Fibroblast of skin of right biceps (primary cell): ENCODE measurements at places on chromosomes 5 and 9.

GRCh38 chr9:98285446-98285845, 30.0 kb upstream of the TBC1D2 start:
- DNase-seq, result no peak

DNA sequence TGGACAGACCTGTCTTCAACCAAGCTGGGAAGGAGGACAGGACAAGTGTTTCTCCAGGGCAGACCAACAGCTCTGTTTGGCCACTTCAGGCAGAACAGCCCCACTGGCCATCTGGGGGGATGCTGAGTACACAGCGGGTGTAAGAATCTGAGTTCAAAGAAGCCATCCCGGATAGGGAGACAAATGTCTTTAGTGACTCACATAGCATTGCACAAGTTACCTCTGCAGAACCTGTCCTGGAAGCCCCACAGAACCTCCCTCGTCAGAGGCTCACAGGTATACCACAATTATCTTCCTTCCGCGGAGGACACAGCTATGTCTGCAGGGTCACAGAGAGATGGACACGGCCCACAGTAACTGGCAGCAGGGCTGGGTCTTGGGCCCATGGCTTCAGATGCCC, 2.0 kb downstream of the OR2V2 start:
- DNase-seq, result no peak

- peak; percentile 51 for DNase-seq
These were observed 184.8 kb downstream of the KIAA0825 start for GRCh38 chr5:94433397-94434163.

- DNase-seq, result peak; percentile 86
These were observed 484.9 kb downstream of the BNC2 start for GRCh38 chr9:16385590-16385989.

GRCh38 chr9:25537808-25538207, 140.4 kb downstream of the TUSC1 start:
- no peak for DNase-seq

DNA sequence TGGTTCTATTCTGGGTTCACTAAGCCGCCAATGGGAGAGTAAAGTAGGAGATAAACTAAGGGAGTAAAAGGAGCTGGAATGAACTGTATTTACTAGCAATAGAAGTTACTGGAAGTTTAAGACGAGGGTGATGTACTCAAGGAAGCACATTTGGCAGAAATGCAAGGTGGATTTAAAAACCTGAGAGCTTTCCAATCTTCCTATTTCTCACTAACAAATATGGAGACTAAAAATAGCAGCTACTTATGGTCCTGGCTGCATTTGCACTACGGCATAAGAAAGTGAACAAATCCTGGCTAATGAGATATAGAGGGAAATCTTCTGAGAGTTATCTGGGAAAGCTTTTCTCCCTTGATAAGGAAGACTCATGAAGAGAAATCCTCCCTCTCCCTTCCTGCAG, 153.4 kb downstream of the TMEM161B start:
- DNase-seq, result no peak

DNA sequence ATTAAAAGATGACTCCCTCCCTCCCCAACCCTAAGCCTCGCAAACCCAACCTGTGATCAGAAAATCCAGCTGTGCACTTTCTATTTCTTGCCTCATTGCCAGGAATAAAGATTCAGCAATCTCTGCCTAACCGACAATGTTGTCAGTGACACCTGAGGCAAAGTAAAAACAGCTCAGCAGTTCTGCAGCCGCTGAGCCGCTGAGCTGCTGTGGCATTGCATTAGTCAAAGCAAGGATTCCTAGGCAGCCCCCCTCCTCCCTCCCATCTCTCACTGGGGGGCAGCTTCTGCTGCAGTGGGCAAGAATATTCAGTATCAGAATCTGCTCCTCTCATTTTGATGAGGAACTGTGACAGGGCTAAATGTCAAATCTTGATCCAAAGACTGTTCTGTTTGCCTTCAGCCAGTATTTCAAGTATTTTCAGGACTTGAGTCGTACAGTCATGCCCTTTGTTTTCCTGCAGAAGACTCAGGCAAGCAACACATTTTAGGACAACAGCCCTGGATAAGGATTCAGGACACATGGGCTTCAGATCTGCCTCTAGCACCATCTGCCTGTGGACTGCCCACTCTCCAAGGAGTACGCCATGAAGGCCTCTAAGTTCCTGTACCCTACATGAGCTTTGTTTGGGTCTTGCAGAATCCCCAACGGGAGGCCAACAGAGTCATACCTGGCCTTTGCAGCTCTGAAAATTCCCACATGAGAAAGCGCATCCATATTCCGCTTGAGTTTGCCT, 41.1 kb upstream of the DAP start:
- DNase-seq, result no peak

DNA sequence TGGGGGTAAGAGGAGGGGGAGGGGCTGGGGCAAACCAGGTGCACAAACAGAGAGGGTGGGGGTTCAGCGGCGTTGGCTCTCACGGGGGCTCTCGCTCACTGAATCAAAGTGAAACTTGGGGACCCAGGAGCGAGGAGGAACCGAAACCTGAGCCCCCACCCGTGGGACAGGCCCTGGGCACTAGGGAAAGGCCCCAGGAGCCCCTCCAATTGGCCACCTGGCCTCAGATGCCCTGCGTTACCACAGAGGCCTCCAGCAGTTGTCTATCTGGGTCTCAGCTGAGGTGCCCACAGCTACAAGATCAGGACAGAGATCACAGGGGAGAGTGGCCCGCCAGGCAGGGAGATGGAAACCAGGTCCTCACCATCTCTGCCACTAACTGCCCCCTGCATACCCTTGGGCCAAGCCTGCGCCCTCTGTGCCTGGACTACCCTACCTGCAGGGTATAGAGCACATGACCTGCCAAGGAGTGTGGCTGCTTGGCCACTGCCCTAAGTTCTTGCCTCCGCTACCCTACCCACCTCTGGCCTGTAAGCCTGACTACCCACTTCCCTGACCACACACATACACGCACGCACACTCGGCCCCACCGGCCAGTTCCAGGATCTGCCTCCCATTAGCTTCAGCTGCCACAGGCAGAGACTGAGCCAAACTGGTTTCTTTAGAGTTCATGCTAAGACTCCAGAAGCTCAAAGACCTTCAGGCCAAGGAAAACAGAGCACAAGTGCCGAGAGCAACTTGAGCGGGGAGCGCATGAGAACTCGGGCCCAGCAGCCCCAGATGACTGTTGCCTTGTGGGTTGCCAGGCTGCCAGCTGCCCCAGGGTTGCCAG, 39.9 kb downstream of the PAX5 start:
- no peak for DNase-seq

DNA sequence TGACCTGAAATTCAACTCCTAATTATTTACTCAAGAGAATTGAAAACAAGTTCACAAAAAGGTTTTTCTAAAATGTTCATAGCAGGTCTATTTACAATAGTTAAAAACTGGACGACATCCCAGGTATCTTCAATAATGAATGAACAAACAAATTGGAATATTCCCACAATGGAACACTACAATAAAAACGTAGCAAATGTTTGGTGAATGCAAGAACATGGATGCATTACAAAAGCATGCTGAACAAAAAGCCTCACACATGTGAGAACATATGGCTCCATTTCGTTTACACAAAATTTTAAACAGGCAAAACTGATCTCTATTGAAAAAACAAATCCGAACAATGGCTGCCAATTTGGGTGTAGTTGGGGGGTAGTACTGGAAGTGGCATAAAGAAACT, 669.9 kb downstream of the MTRR start:
- no peak for DNase-seq

GRCh38 chr5:148206620-148207019, 3.8 kb downstream of the SPINK6 start:
- no peak for DNase-seq

- no peak for DNase-seq
These were observed 717.8 kb downstream of the DTWD2 start for GRCh38 chr5:118270526-118270925.

- peak; percentile 16 for DNase-seq
These were observed 779 bp upstream of the VCAN start for GRCh38 chr5:83470526-83471404.

DNA sequence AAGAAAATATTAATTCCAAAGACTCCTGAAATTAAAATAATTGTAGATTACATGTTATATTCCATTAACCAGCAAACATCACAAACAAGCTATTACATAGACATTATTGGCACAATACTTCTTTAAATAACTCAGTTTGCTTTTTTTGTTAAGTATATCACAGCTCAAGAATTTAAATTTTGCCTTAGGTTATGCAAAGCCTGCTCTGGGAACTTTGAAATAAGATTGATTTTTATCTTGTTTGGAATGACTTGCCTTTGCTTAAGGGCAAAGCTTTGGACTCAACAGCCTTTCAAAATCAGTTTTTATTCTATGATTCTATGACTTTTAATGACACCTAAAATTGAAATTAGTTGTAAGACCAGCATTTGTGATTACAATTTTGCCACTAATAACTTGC, 78.2 kb downstream of the ALDH7A1 start:
- no peak for DNase-seq

GRCh38 chr5:75349663-75350062, 12.6 kb downstream of the HMGCR start:
- no peak for DNase-seq

DNA sequence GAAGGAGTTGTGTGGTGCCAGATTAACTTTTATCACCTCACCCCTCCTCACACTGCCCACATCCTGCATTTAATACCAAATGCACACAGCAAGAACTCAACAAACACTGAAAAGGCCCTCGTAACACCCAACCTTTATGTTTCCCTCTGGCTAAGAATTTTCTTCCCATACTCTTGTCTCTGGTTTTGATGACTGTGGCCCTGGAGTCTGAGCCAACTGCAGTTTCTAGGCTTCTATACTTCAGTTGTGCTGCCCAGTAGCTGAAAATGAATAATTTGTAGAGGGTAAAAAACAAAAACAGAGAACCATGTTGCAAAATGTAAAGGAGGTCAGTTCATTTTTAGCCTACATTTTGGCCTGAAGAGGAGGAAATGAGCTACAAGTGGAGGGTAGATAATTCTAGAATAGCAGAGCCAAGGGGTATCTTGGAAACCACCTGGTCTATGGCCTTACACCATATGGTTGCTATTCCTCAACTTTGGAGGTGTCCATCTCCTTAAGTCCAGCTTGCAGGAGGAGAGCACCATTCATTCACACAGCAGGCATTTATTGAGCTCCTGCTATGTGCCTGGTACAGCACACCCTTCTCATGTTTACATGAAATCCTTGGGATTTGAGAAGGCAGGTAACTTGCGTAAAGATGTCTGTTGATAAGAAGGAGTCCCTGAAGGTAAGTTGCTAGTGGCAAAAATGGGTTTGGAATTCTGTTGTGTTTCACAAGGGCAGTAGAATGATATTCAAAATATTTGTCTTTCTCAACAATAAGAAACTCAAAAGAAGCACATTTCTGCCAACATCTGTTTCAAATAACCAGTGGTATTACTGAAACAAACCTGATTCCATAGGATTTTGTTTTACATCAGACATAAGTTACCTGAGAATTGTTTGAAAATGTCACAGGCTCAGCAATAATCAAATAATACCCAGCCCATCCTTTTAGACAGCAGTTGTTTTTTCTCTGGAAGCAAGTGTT, 83.8 kb upstream of the TNFAIP8 start:
- DNase-seq, result no peak

DNA sequence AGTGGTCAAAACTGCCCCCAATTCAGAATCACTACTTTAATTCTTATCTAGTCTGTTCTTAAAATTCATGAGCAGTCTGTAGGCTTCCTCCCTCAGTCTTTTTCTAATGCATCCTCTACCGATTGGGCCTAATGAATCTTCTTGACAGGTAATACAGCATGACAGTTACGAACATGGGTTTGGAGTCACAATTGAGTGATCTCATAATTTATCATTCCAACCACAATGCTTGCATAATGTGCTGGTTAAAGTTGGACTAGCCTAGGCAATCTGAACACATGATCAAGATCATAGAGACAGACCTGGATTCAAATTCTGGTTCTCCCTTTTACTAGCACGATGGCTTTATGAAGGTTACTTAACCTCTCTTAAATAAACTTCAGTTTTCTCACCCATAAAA, 33.1 kb upstream of the SETD9 start:
- DNase-seq, result peak; percentile 19

DNA sequence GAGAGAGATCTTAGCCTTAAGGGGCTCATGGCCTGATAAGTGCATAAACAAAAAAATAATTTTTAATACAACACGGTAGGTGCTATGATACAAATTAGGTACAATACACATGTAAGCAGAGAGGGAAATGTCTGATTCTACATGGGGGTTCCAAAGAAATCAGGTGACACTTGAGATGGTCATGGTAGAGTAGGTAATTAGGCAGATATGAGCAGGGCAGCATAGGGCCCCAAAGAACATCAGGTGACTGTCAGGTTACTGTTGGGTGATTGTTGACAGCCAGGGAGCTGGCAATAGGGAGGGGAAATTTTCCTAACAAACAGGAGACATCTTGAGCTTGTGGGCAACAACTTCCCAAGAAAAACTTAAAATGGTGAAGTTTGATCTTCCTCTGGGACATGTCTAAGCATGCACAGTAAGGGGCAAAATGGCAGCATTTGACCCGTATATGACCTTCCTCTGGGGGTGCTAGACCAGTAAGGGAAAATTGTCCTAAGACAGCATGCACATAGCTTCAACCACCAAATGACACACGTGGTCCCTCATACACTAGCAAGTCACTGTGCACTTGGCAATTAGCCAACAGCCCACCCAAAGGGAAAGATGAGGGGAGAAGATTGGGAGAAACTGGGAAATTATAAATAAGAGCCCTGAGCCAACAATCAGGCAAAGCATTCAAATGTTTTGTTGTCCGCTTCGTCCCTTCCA, 37.3 kb upstream of the TENT4A start:
- peak; percentile 2 for DNase-seq

GRCh38 chr9:108149326-108149725, 659.8 kb upstream of the KLF4 start:
- DNase-seq, result no peak

GRCh38 chr9:110414471-110414870, 76.8 kb upstream of the TXNDC8 start:
- DNase-seq, result no peak

- peak; percentile 37 for DNase-seq
These were observed 574.1 kb downstream of the EBF1 start for GRCh38 chr5:158525663-158526062.

DNA sequence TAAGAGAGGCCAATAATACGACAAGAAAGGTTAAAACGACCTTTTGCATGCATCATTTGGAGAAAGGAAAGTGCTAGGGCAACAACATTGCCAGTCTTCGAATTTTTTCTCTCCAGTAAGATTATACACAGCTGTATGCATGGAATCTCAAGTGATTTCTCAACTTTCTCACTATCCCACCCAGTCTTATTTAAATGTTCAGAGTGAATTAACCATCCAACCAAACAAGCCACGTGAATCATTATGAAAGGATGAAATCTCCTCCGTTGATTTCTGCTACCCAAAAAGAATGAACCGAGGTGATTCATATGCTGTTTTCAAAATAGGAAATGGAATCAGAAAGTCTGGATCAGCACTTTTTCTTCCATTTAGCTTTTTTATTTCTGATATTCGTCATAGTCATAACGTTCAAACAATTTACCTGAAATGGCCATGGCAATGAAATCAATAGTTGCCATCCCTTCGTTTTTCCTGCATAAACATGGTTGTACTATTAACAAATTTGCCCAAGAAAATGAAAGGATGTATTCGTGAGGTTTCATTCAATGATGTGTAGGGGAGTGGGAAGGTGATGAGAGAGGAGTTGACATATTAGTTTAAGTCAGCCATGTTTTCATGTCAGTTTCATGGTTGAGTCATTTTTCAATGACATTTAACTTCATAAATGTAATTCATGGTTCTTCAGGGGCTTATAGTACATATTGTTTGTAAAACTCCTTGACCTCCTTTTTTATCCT, 170.9 kb upstream of the WWC1 start:
- peak; percentile 62 for DNase-seq

- DNase-seq, result no peak
These were observed 38.7 kb upstream of the SLC36A1 start for GRCh38 chr5:151408591-151409230.
